ENCODE measurements at places on chromosomes 1 and 21.

DNA sequence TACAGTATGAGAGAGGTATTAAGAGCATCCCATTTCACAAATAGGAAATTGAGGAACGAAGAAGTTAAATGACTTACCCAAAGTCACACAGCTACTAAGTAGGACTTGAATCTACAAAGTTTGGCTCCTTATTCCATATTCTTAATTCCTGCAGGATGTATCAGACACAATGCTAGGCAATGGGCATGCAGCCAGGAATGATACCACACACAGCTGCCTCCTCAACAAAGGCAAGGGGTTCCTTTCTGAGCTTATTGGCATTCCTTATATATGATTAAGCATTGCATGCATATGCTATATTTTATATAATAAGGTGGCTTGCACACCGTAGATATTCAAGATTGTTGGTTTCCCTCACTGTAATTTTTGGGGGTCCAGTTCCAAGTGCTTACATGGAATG lies 34.2 kb upstream of the JUN start:
- no peak for DNase-seq

GRCh38 chr1:39322431-39322830 lies 117.9 kb downstream of the MACF1 start:
- DNase-seq = no peak

DNA sequence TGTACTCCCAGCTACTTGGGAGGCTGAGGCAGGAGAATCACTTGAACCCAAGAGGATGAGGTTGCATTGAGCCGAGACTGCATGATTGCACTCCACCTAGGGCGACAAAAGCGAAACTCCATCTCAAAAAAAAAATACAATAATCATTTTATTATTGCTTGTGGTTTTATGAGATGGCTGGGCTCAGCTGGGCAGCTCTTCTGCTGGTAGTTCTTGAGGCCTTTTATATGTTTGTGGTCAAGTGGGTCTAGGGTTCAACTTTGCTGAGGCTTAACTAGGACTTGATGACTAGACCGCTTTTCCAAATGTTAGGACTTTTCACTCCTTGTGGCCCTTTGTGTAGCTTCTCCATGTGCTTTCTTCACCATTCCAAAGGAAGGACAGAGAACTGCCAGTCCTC lies 53.2 kb downstream of the SLC35F3 start:
- DNase-seq = no peak

DNA sequence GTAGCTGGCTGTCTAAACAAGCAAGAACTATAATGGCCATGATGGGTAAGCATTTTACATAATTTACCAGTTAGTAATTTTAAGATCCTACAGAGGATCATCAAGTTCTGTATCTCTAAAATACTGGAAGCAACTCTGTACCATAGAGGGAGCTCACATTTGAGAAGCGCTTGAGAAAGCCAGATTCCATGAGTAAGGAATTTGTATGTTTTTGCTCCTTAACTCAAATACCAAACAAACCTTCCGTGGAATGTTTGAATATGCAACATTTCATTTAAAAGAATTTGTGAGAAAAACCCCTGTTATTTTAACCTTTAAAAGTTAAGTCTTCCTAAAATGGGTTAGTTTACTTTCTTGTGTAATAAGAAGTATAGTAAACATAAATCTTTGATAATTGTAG lies 2.0 kb downstream of the TSHB start:
- no peak for DNase-seq

GRCh38 chr1:152052606-152053005 lies 15.8 kb upstream of the S100A11 start:
- DNase-seq = peak; percentile 83

- no peak for DNase-seq
Observed at GRCh38 chr1:62481681-62482080, 44.8 kb downstream of the USP1 start.

GRCh38 chr1:201594575-201595245 lies 55.8 kb downstream of the NAV1 start:
- no peak for DNase-seq

GRCh38 chr21:34604556-34604955 lies 10.4 kb downstream of the RCAN1 start:
- no peak for DNase-seq

- no peak for DNase-seq
Observed at GRCh38 chr1:246794828-246795671, 70.8 kb downstream of the SCCPDH start.

DNA sequence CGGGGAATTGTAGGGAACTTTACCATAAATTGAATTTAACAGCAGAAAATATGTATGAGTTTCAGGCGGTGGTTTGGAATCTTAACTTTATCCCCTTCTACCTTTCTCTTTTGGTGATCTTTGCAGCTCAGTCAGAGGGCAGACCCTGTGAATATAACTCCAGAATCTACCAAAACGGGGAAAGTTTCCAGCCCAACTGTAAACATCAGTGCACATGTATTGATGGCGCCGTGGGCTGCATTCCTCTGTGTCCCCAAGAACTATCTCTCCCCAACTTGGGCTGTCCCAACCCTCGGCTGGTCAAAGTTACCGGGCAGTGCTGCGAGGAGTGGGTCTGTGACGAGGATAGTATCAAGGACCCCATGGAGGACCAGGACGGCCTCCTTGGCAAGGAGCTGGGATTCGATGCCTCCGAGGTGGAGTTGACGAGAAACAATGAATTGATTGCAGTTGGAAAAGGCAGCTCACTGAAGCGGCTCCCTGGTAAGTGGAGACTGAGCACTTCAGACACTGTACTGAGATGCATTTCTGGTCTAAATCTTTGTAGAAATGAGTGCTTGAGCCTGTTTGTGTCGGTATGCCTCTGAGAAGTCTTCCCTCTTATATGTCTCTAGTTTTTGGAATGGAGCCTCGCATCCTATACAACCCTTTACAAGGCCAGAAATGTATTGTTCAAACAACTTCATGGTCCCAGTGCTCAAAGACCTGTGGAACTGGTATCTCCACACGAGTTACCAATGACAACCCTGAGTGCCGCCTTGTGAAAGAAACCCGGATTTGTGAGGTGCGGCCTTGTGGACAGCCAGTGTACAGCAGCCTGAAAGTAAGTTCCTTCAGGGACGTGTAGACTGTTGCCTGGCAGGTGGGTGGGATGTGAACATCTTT lies 1.5 kb downstream of the CCN1 start:
- DNase-seq = no peak

- DNase-seq = no peak
Observed at GRCh38 chr1:98001764-98002163, 80.9 kb upstream of the DPYD start.

GRCh38 chr1:118485757-118486156 lies 300.7 kb upstream of the SPAG17 start:
- no peak for DNase-seq

- no peak for DNase-seq
Observed at GRCh38 chr1:171718848-171719247, 23.0 kb downstream of the VAMP4 start.

DNA sequence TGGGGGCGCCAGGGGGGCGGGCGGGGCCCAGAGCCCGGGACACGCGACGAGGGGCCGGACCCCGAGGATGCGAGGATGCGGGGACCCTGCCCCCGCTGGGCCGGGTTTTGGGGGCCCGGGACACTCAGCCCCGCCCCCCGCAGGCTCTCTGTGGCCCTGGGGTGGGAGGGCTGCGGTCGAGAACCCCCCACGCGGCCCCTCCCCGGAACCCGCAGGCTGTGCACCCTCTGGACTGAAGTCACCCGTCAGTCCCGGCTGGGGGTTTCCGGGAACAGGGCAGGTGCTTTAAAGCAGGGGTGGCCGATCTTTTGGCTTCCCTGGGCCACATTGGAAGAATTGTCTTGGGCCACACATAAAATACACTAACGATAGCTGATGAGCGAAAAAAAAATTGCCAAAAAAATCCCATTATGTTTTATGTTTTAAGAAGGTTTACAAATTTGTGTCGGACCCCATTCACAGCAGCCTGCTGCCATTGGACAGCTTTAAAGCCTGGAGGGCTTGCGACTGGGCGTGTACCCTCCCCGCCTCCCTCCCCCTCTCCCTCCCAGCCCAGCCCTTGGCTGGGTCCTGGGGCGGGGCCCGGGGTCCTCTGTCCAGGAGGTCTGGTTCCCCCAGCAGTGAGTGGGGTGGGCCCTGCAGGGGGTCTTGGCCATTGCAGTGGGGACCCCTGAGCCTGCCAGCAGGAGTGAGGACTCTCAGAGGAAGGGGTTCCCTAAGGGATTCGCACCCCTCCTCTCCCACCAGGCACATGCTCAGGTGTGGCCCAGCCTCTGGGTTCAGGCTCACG lies 21.6 kb upstream of the C1orf159 start:
- peak; percentile 90 for DNase-seq

GRCh38 chr1:33633019-33633801 lies 160.8 kb downstream of the ZSCAN20 start:
- DNase-seq = peak; percentile 84

- no peak for DNase-seq
Observed at GRCh38 chr21:46104104-46104503, 6.2 kb downstream of the COL6A2 start.

- no peak for DNase-seq
Observed at GRCh38 chr1:187413405-187414169, 584.8 kb downstream of the PLA2G4A start.

DNA sequence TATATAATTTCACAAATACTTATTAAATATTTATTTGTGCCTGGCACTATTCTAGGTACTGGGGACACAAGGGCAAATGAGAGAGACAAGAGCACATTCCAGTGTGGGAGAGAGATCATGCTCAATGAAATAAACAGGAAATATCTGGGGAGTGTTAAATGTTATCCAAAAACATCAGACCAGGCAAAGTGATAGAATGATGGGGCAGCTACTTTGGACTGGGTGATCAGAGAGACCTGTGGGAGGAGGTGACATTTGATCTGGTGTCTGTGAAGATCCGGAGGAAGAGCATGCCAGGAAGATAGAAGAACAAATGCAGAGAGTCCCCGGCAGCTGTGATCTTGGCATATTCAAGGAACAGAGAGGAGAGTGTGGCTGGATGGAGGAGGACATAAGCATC lies 27.5 kb upstream of the GNG12 start:
- no peak for DNase-seq

DNA sequence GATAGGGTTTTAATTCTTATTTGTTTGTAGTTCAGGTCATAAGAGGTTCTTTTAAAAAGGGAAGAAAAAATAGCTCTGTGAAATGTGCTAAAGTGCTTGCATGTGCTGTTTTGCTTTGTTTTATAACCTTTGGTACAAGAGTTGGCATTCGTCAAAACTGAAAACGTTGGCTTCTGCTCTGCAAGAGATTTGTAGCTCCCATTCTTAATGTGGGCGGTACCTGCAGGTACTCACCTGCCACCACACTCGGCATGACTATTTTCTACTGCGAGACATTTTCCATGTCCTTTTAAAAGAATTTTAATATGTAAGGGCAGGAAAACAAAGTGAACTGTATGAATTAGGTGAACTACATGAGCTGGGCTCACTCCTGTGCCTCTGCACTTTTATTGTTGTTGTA lies 92.6 kb downstream of the ADARB1 start:
- DNase-seq = no peak

DNA sequence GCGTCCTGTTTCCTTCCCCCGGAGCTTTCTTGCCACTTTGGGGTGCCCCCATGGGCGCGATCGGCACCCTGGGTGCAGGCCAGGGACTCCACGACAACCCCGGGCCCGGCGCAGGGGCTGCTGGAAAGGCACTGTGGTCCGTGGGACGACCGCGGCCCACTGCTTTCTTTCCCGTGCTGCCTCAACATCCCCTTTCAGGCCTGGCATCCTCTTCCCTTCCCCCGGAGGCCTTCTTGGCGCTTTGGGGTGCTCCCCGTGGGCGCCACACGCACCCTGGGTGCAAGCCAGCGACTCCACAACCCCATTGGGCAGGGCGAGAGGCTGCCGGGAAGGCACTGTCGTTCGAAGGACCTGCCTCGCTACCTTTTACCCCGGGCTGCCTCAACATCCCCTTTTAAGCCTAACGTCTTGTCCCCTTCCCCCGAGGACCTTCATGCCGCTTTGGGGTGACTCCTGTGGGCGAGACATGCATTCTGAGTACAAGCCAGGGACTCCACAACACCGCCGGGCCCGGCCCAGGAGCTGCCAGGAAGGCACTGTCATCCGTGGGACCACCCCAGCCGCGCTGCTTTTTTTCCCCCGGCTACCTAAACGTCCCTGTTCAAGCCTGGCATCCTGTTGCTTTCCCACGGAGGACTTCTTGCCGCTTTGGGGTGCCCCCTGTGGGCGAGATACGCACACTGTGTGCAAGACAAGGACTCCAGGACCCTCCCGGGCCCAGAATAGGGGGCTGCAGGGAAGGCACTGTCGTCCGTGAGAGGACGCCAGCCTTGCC lies 137.8 kb downstream of the LIPI start:
- no peak for DNase-seq

- no peak for DNase-seq
Observed at GRCh38 chr1:157562515-157562914, 10.2 kb upstream of the FCRL5 start.

DNA sequence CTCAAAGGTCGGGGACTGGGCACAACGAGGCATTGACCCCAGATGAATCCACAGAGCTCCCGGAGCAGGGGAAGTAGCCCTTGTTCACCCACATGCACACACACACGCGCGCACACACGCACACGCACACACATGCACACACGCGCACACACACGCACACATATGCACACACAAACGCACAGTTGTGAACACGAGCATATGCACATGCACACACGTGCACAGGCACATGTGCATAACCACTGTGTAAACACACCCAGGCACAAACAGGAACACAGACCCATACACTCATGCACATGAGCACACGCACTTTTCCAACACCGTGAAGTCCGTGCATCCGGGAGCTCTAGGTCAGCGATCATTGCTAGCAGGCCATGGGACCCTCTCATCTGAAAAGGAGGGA lies 176.8 kb upstream of the ARHGEF16 start:
- DNase-seq = no peak

DNA sequence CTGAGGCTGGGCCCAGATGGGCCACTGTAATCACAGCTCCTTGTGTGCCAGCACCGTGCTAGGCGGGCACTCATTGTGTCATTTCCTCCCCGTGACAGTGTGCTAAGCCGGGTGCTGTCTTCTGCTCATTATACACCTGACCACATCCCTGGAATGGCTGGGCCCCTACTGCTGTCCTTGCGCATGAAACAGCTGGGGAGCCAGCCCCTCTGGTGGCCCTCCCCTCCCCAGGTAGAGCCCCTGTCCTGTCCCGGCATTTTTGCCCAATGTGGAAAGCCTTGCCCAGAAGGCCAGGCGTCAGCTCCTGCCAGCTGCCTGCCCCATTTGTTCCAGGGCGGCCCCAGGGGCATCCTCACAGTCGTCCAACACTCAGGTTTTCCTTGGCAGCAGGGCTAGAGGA lies 107.4 kb upstream of the CASZ1 start:
- no peak for DNase-seq

- no peak for DNase-seq
Observed at GRCh38 chr1:31701091-31701736, 2.6 kb downstream of the COL16A1 start.

GRCh38 chr1:110155878-110156522 lies 5.7 kb downstream of the SLC6A17 start:
- no peak for DNase-seq

DNA sequence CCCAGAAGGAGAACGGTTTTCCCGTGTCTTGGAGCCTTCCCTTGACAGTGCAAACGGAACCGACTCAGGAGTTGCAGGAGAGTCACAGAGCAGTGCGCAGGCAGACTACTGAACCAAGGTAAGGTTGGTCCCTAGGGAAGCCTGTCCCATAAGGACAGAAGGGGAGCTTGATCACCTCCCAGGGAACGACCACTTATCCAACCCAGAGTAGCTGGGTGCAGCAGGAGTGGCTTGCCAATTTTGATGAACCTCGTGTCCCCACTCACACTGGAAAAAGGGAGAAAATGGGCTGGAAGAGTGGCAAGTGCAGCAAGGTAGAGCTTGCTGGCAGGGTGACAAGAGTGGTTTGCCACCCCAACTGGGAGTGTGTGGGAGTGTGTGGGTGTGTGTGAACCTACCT lies 95.1 kb downstream of the LIPI start:
- no peak for DNase-seq

Measured in natural killer cell treated with Interleukin-12 subunit alpha and Interleukin-12 subunit beta and Interleukin-15 and Interleukin-18, amount 100 ng/mL, for 72 hours (primary cell).